ENCODE measurements at places on chromosomes 2 and 18.

DNA sequence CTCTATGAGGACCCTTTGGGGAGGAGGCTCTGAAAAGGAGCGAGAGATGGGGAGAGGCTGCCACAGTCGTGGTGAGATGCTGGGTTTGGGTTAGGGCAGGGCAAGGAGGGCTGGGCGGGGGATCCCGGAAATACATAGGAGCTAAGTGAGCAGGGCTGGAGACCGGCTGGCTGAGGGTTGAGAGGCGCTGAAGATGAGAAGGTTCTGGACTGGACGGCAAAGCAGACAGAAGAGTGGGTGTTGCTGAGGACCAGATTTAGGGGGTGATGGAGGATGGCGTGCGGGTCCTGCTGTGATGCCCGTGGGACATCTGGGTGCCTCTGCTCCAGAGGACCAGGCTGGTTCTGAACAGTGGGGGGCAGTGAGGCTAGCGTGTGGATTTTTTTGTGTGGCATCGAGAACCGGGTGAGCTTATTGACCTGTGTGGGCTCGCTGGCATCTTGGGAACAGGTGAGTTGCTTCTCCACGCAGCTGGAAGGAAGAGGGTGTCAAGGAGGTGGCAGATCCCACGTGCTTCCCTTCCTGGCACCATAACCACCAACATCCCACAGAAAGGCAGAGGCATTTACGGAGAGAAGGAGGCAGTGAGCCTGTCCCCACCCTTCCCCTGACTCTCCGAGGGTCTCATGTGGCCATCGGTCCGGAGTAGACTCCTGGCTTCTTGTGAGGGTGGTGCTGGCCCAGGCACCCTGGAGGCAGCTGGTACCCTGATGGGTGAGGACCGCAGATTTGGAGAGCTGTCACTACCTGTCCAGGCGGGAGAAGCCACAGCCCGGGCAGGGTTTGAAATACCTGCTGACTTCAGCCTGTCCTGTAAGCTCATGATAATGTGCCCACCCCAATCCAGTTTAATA lies 70.3 kb downstream of the ASB1 start:
- DNase-seq: no peak

- DNase-seq: no peak
Observed at GRCh38 chr2:234821946-234822475, 129.8 kb upstream of the SH3BP4 start.

- no peak for DNase-seq
Observed at GRCh38 chr2:231321021-231321420, 74.5 kb upstream of the B3GNT7 start.

DNA sequence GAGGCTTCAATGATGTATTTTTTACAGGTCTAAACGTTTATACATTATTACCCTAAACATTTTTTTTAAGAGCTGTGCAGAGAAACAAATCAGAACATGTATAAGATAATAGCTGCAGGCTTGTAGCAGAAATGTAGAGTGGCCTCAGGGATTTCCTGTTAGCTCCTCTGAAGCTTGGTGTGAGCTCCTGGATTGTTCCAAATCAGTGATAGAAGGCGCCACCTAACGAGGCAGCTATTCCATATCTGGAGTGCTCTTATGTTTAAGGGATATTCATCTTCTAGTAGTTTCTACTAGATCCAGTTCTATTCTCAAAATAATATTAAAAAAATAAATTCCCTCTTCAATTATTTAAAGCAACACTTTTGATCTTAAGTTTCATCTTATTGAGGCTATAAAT lies 93.1 kb downstream of the LRP1B start:
- no peak for DNase-seq

GRCh38 chr2:192887337-192887736 lies 692.6 kb upstream of the TMEFF2 start:
- no peak for DNase-seq

- peak; percentile 6 for DNase-seq
Observed at GRCh38 chr2:175366815-175367214, 185.3 kb upstream of the ATP5MC3 start.

DNA sequence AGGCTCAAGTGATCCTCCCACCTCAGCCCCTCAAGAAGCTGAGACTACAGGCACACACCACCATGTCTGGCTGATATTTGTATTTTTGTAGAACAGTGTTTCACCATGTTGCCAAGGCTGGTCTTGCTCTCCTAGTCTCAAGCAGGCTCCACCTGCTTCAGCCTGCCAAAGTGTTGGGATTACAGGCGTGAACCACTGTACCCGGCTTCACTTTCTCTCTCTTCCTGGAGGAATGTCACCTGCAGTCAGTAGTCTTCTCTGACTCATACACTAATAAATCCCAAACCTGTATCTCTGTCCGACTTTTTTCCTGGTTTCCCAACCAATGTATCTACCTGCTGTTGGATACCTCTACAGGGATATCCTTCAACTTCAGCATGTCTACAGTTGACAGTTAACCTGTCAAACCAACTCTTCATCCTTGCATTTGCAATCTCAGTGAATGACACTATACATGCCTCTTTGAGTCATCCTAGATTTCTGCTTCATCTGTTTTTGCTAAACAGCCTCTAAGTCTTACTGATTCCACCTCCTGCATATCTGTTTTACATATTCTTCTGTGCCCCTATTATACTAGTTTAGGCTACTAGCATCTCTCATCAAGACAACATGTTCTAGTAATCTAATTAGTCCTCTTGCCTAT lies 54.5 kb downstream of the RBBP8 start:
- DNase-seq: no peak

- DNase-seq: no peak
Observed at GRCh38 chr2:172817411-172817810, 81.8 kb downstream of the RAPGEF4 start.

GRCh38 chr2:191696966-191697365 lies 19.0 kb downstream of the NABP1 start:
- DNase-seq: no peak
